Gastroesophageal sphincter (tissue), 4 donors: ENCODE measurements at places on chromosomes 7 and 10. TPM values are rescaled to one million over a fixed set of nuclear protein-coding genes. Genes with fewer than 3 reads are reported as not detected.

The CRHR2 gene
- 0.47 TPM for total RNA-seq

The TMEM270 gene
- total RNA-seq: not detected

The TMEM72 gene
- total RNA-seq: not detected

The FAM170B gene
- total RNA-seq: not detected

The CUBN gene
- total RNA-seq: 2.1 TPM

DNA sequence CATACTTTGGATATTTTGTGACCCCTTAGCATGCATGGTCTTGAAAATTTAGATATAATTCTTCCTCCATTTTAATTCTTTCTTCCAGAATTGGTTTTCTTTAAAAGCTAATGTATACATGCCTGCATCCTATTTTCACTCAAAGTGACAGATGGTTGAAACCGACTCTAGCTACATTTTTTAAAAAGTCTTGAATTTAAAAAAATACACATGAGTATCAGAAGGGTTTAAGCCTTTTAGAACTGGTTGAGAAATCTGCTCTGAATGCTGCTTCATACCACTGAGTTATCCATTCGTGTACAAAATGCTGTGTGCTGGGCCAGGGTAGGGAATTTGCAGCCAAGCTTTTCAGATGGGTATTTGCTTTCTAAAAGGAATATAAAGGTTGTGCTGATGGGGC is 16.5 kb downstream of the DYNC1I1 start:
- ATAC-seq: no peak

DNA sequence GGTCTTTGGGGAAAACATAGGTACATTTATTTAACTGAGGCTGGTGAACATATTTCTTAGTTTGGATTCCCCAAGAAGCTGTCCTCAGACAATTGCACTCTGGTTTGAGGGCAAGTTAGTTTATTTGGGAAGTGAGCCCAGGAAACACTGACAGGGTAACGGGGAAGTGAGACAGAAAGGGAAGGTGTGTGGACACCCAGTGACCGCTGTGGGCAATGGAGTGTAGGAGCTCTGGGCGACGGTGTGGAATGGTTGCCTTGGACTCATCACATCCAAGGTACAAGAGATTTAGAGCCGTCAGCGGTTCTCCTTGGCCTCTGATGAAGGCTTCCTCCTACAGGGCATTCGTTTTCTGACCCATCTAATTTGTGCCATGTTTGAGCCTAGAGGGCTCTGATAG is 7.1 kb downstream of the MRC1 start:
- no peak for ATAC-seq

DNA sequence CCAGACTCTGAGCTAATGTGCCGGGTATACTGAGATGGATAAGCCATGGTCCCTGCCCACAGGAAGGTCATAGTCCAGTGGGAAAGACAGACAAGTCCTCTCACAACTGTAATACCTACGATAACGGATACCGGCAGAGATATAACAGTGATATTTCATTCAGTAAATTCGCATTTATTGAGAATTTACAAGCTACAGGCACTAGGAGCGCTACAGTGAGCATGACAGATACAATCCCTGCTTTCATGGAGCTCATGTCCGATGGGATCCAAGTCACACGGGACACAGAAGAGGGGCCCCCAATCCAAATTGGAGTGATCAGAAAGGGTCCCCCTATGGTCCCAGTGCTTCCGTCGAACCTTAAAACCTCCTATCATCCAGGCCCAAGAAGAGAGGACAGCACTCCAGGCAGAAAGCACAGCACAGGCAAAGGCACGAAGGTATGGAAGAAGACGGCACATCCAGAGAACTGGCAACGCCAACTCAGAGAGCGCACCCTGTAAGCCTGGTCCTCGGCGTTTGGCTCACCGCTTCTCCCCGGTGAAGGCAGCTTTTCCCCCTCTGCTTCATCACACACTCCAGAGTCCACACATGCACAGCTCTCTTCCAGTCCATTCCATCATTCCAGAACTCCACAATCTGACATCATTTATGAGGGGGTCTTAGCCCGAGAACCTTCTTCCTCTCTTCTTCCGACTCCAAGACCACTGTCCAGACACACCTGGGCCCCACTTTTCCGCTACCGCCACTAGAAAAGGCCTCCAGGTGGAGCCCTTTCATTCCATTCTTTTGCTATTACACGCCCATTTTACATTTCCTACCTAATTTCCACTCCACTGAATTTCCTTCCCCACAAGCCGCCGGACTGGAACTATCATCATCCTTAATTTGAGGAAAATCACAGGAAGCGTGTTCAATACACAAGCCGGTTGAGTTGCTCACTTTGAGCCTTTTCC is 47.8 kb upstream of the NKX2-3 start:
- ATAC-seq: no peak

DNA sequence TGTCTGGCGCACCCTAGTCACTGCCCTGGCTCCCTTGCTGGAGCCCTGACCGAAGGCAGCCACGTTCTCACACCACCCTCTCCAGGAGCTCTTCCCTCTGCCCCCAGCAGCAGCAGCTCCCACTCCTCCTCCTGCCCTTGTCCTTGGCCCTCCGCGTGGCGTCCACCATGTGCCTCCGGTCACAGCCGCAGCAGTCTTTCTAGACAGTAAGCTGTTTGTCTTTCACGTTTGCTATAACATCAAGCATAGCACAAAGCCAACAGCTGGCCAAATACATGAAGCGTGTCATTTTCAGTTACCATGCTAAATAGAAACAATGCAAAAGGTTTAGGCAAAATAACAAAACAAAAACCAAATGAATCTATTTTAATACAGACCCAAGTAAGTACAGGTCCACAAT is 3.3 kb downstream of the PITRM1 start:
- no peak for ATAC-seq

- no peak for ATAC-seq
Observed at GRCh38 chr10:79335094-79335469, 12.2 kb upstream of the PPIF start.

DNA sequence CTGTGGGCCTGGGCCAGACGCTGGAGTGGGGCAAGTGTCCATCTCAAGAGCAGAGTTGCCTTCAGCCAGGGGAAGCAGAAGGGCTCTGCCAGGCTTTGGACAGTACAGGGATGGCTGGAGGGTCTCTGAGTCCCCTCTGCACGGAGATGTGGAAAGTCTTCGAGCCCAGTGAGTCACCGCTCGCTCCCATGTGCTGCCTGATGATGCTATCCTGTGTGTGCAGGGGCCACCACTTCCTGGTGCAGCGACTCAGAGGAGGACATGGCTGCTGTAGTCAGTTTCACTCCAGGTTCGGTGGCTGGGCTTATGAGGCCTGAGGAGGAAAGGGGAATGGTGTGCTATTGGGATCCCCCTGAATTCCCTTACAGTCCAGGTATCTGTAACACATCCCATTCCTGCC is 6.0 kb downstream of the ADCYAP1R1 start:
- ATAC-seq: no peak

- ATAC-seq: no peak
Observed at GRCh38 chr7:3370068-3370830, 69.2 kb downstream of the SDK1 start.

DNA sequence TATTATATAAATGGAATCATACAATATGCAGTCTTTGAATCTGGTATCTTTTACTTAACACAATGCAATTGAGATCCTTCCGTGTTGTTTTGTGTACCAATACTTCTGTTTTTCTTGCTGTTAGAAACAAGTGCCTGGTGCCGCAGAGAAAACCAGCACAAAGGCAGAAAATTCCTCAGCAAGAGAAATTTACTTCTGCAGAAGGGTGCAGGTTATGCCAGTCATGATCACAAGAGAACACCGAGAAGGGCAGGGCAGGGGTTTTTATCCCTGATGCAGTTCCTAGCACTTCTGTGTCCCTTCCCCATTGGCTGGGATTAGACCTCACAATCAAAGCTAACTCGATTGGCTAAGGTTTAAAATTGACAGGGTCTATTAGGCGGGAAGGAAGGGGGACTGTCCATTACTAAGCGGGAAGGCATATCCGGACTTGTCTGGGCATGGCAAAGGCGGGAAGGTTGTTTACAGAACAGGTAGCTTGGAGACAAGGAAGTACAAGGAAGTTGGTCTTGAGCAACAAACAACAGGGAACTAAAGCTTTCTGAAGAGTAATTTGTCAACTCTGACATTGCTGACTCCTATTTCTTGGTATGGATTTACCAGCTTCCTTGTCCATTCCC is 2.4 kb upstream of the ZNF33B start:
- ATAC-seq: no peak

DNA sequence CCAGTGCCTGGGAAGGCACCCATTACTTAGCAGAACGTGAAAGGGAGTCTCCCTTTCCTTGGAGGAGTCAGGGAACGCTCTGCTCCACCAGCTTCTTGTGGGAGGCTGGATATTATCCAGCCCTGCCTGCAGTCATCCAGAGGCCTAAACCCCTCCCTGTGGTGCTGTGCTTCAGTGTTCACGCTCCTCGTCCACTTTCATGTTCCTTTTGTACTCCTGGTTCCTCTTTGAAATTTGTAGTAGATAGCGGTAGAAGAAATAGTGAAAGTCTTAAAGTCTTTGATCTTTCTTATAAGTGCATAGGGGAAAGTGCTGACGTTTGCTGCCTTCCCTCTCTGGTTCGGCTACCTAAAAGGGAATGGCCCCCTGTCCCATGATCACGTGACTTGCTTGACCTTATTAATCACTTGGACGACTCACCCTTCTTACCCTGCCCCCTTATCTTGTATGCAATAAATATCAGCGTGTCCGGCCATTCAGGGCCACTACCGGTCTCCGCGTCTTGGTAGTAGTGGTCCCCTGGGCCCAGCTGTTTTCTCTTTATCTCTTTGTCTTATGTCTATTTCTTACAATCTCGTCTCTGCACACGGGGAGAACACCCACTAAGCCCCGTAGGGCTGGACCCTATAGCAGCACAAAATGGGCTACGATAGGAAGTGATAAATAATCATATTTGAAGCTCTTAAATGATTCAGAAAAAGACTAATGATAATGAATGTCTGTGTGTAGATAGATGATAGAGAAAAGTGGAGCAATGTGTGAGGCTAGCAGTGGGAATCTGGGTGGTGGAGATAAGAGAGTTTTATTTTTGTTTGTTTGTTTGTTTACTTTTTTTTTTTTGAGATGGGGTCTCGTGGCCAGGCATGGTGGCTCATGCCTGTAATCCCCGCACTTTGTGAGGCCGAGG is 5.8 kb upstream of the ESYT2 start:
- ATAC-seq: no peak

- no peak for ATAC-seq
Observed at GRCh38 chr7:108181073-108181985, 51.2 kb upstream of the LAMB4 start.

DNA sequence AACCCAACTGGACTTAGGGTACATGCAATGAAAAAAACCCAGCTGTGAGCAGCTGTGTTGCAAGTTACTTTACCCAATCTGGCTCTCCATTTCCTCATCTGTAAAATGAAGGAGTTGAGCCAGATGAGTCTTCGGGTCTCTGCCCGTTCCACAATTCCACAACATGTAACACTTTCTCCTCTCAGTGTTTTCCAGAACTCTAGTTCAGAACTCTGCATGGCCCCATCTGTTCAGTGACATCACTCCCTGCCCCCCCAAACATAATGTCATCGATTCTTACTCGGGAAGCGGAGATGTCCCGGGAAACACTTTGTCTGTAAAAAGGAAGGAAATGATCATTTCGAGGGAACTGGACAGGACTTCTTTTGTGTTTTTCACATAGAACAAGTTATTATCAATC is 2.5 kb downstream of the SH3PXD2A start:
- peak; percentile 46 for ATAC-seq

GRCh38 chr10:23540401-23541030 is 101.6 kb downstream of the OTUD1 start:
- ATAC-seq: no peak

DNA sequence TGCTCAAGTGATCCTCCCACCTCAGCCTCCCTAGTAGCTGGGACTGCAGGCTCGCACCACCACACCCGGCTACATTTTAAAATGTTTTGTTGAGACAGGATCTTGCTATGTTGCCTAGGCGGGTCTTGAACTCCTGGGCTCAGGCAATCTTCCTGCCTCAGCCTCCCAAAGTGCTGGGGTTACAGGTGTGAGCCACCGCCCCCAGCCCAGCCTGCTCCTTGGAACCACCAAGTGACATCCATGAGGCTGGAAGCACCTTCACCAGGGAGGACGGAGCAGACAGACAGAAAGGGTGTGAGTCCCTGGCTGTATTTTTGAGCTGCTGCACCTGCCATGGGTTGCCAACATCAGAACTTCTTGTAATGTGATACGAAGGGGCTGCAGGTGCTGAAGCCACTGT is 62.3 kb upstream of the UBE3C start:
- ATAC-seq: no peak

DNA sequence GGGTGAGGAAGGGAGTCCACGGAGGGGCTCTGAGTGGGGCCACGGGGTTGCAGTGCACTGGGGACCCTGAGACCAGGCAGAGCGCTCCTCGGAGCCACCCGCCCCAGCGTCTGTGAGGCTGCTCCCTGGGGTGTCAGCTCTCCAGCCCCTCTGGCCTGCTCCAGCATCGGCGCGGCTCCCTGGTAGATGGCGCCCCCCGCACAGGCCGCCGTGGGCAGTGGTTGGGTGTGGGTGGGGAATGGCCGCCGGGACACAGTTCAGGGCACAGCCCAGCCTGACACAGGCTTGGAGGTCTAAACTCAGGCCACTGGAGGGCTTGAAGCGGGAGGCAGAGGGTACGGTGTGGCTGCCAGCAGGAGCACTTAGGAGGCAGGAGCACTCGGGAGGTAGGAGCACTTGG is 222.6 kb upstream of the PPP2R2D start:
- ATAC-seq: no peak

DNA sequence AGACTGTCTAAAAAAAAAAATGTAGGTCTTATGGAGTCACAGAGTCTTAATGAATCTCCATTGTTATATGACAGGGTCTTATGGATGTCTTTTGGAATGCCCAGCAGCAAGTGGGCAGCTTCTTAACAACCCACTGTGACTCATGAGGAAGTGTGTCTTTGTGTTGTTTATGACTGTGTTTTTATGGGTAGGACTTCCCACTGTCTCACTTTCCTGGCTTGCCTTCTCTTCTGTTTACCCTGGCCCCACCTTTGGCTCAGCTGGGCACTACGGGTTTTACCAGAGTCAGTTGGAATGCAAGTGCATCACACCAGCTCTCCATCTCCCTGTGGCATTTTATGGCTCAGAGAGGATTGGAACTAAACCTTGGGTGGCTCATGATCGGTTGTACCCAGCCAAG is 580.5 kb downstream of the AUTS2 start:
- no peak for ATAC-seq

DNA sequence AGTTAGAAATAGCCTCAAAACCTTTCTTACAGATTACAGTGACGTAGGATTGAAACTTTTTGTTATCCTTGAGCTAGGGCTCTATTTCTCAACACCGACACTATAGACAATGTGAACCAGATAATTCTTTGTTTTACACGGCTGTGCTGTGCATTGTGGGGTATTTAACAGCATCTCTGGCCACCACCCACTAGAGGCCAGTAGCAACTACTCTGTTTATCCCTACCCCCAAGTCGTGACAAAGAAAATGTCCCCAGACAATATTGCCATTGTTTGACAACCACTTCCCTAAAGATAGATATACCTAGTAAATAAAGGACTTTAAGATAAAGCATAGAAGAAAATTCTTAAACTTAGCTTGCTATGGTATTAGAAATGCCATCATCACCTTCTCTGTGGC is 359.6 kb downstream of the ARL4A start:
- ATAC-seq: no peak

- no peak for ATAC-seq
Observed at GRCh38 chr10:34187201-34187600, 627.9 kb downstream of the PARD3 start.
